Activated T-cell treated with anti-CD3 and anti-CD28 coated beads, Interleukin-2, amount 50 U/mL, for 4 hours (primary cell): ENCODE measurements at places on chromosomes 4 and X. TPM values are rescaled to one million over a fixed set of nuclear protein-coding genes. Genes with fewer than 3 reads are reported as not detected.

The F8A2 gene
- not detected for total RNA-seq

The S100P gene
- 1.3 TPM for total RNA-seq

The MAP7D2 gene
- 0.66 TPM for total RNA-seq

The CTAG1A gene
- total RNA-seq, result not detected

The CCKAR gene
- total RNA-seq, result not detected

The ZIC3 gene
- not detected for total RNA-seq

The SLC6A14 gene
- not detected for total RNA-seq
